Activated T-cell treated with anti-CD3 and anti-CD28 coated beads, Interleukin-2, amount 50 U/mL, for 48 hours (primary cell): ENCODE measurements at places on chromosomes 7 and 10.

- no peak for DNase-seq
Measured at GRCh38 chr7:67696878-67697277, 700.2 kb downstream of the TYW1 start.

GRCh38 chr7:95106401-95106800 is 199.0 kb downstream of the PPP1R9A start:
- no peak for DNase-seq

- no peak for DNase-seq
Measured at GRCh38 chr7:17687361-17687760, 252.9 kb downstream of the SNX13 start.

DNA sequence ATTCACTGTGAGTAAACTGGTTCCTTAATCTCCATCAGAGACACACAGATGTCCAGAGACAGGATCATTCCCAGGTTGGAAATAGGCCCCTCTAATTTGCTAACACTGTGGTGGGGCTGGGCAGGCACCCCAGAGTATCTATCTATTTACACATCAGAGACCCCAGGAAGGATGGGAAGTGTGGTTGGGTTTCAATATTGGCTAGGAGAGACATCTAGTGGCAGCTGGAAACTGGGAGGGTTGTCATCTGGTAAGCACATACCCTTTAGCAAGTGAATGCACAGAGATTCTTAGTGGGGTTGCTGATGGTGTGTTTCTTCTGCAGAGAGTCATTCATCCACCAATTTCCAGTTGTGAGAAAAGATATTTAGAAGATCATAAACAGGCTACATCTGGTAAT is 36.0 kb upstream of the NRG3 start:
- DNase-seq = no peak

DNA sequence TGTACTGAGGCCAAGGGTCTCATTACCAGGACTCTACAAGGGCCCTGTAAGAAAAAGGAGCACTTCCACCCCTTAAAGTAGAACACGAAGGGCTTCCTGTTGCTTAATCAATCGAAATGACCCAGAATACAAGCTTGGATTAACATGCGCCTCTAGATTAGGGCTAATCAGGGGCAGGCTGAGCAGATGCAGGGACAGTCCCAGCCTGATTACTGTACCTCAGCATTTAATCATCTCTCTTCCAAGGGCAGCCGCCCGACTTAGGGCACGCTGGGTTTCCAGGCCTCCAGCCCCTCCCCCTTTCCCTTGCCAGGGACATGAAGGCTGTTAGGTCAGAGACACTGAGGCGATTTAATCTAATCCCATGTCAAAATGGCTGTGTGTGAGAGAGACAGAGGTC is 138.6 kb downstream of the NRF1 start:
- no peak for DNase-seq

DNA sequence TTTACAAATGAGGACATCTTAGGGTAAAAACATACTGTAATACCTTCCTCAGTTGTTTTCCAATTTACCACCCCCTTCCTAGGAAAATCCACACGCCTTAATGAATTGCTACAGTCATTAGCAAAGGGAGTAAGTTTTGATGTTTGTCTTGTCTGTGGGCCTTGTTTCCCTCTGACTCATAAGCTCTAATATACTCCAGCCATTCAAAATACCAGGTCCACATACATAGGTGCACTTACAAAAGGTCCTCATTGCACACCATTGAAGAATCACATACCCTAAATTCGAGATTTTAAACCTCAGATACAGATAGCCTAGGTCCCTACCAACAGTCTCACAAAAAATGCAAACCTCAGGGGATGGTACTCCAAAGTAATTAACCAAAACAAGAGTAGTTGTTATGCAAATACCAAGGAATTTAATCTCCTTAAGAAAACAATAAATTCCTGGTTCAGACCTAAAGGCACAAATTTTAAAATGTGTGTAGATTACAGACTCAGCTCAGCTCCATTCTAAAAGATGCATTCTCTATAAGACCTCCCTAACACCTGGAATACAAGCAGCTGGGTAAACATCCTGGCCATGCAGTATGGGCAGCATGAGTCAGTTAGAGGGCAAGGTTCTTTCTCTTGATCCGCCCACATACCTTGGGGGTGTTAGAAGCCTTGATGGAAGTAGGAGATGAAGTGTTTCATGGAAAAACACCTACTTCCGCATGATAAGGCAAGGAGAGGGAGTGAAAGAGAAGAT is 3.0 kb upstream of the LIPK start:
- DNase-seq = no peak
